T follicular helper cell (primary cell): ENCODE measurements at places on chromosomes 12 and 14.

DNA sequence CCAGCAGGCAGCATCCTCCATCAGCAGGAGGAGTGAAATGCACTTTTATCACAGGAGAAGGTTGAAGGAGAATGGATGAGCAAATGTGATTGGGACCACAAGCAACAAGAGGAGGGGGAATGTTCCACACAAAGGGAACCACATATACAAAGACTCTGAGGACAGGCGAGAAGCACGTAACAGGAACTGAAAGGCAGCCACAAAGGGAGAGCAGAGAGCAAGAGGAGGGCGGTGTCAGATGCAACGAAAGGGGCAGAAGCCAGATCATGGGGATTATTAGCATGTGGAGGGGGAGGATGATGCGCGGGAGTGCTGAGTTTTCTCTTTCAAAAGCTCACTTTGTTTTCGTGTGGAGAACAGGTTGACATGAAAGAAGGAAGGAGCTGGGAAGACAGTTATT, 241.1 kb downstream of the SPTSSA start:
- DNase-seq: no peak

GRCh38 chr14:92519246-92520101, 5.9 kb downstream of the RIN3 start:
- no peak for DNase-seq

- DNase-seq: no peak
Measured at GRCh38 chr12:50923361-50924130, 28.8 kb upstream of the HIGD1C start.

DNA sequence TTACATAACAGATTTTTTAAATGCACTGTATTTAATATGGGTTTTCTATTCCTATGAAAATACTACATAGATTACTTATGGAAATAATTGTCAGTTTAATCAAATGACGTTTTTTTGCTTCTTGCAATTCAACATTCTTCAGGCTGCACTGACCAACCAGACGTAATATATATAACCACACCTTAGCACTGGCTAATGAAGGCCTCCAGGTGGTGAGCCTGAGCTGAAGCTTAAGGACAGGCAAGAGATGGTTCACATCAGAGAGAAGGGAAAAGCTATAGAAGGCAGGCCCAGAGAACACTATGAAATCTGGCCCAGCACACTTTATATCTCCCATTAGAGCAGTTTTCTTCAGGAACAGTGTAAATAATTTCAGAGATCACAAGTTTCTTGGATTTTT, 2.8 kb upstream of the MDGA2 start:
- no peak for DNase-seq

DNA sequence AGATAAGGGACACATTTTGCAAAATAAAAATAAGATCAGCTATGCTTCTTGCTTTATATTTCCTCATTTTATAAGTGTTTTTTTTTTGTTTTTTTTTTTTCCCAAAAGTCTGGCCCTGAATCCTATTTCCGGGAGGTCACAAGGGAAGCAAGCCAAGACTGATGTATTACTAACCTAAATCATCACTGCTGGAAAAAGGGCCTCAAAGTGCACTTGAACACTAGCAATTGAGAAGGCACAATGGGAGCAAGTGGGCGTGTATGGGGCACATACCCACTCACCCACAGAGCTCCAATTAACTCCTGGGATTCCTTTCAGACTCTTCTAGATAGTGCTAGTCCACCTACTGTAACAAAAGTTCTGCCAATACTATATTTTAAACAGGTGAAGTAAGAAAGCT, 58.8 kb downstream of the STON2 start:
- DNase-seq: no peak

DNA sequence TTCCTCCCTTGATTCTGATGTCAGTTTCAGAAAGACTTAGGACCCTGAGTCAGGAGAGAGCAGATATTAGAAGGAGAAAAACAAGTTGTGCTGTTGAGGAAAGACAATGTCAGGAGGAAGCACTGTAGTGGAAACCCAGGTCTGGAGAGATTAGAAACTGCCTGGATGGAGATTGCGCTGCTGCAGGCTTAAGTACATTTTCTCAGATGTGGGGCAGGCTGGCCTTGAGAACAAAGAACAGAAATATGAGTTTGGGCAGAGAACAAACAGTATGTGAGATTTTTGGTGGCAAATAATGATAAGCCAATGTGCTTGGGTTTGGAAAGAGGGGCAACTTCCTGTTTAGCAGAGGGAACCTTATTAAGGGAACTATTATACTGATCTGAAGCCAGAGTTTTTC, 74.3 kb upstream of the PRMT8 start:
- no peak for DNase-seq

- DNase-seq: no peak
Measured at GRCh38 chr14:50225067-50225973, 6.1 kb downstream of the SOS2 start.

DNA sequence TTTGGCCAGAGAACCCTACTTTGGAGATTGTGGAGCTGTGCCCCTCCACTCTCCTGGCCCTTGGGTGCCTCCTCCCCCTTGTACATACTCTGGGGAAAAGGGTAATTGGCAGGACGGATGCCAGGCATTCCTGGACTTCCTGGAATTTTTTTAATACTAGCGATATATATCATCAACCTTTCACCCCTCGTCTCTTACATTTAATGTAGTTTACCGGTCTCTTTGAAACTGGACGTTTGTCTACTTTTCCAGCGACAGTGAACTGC, 767 bp upstream of the CRY1 start:
- DNase-seq: no peak

DNA sequence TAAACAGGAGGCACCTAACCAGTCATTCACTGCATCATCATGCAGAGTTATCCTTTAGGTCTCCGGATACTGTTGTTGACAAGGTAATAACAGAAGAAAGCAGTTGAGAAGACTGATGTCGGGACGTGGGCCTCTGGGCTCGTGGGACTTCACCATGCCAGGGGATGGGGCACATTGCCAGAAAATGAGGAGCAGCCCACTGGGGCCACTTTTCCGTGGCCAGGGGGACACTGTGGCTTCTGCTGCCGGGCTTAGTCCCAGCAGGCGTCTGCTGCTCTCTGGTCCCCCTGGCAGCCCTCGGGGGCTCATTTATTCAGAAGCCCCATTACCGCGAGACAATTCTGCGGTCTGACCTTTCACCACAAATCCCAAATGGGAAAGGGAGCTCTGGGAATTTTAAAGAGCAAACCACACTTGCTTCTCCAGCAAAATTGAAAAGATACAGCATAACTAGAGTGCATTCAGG, 201.2 kb downstream of the DAD1 start:
- no peak for DNase-seq

- DNase-seq: no peak
Measured at GRCh38 chr12:113097716-113098440, 37.7 kb downstream of the RASAL1 start.

GRCh38 chr12:40107803-40108620, 2.1 kb upstream of the SLC2A13 start:
- no peak for DNase-seq

GRCh38 chr14:47226877-47227520, 448.4 kb downstream of the MDGA2 start:
- DNase-seq: no peak

GRCh38 chr14:36069535-36069900, 107.0 kb downstream of the PTCSC3 start:
- no peak for DNase-seq

DNA sequence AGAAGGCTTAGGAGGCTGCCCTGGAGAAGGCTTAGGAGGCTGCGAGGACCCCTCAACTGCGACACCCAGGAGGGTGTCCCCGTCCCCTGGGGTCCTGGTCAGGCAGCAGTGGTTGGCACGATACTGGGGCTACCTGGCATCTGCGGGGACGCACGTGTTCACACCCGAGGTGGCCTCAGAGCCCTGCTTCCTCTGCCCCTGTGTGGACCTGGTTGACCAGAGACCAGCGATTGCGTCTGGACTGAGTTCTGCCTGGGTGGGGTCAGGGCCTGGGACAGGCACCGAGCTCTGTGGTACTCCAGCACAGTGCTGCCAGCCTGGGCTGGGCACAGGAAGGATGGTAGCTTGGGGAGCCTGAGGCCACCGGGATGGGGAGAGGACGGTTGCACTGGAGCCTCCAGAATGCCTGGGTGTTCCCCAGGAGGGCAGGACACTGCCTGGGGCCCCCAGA, 735 bp downstream of the ASPG start:
- DNase-seq: no peak

GRCh38 chr12:130829391-130830245, 9.4 kb downstream of the STX2 start:
- no peak for DNase-seq

GRCh38 chr14:52661314-52661713, 34.0 kb downstream of the ERO1A start:
- DNase-seq: no peak

- DNase-seq: no peak
Measured at GRCh38 chr14:71001742-71002141, 94.5 kb downstream of the PCNX1 start.

GRCh38 chr14:68295316-68295816, 475.8 kb downstream of the RAD51B start:
- DNase-seq: no peak

- no peak for DNase-seq
Measured at GRCh38 chr12:24561411-24561871, 387.5 kb downstream of the BCAT1 start.

DNA sequence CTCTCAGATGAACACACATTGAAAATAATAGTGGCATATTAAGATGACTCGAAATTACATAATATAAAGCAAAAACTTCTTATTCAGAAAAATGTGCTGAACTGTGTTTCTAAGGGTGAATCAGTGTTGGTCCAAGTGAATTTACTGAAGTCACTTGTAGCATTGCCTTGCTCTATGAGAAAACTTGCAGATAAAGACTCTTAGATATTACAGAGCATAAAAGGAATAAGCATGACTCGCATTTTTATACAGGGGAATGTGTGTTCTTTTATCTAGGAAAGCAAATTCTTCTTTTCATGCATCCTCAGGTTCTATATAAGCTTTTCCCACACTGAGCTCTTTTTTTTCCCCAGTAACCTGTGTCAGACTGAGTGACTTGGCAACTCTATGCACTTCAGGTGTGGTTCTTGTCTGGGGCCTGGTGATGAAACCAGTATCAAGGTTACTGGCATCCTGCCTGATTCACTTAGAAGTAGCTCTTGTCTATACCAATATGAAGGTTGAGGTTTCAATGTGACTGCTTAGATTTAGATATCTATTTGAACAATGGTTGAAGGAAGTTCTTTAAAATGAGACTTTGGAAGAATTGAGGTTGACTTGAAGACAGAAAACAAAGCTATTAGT, 76.1 kb downstream of the OTOGL start:
- no peak for DNase-seq

DNA sequence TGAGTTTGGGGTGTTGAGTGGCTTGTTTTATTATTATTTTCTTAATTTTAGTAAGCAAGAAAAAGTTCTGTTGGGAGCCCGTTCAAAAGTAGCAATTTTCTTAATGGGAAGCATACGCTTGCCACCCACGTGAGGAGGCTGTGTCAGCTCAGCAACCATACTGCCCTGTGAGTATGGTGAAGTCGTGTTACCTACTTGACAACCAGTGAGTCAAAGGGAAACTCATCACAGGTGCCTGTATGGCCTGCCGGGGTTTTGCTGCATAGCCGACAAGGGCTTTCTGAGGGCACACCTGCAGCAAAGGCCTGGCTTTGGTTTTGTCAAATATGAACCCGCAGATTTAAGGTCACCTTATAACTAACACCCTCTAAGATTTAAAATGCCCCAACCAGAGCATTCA, 31.1 kb downstream of the PITPNM2 start:
- peak; percentile 25 for DNase-seq

- no peak for DNase-seq
Measured at GRCh38 chr12:115354007-115354890, 670.3 kb upstream of the TBX3 start.

GRCh38 chr14:83128783-83129182, 1595.1 kb upstream of the SEL1L start:
- DNase-seq: no peak

GRCh38 chr14:36365766-36366165, 45.3 kb upstream of the MBIP start:
- no peak for DNase-seq

DNA sequence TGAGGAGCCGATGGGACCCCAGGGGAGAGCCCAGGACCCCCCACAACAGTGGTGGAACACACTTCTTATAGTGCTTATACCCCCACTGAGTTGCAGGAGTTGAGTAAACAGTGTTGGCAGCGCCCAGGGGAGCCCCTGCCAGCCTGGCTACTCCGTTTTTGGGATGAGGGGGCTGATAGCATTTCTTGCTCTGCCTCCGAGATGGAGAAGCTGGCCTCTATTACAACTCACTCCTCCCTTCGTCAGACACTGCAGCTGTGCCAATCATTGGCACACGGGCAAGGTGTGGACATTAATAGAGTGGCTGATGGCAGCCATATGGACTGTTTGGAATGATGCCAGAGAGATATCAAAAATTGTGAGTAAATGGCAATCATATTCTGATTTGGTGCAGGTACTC, 94.9 kb upstream of the TMPO start:
- no peak for DNase-seq

DNA sequence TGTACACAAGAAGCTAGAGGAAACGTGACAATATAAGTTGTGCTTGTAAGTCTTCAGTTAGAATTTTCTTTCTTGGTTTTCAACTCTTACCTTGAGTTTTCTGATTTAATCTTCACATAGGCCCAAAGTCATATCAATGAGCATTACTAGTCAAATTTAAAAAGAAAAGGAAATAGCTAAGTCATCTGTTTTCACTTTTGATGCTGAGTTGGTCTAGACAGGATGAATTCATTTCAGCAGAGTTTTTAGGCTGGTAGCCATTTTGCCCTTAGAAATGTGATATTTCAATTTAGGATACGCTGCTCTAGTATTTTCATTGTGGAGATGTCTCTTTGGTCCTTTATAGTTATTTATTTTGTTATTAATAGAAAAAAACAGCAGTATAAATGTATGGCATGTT, 44.6 kb upstream of the KRAS start:
- DNase-seq: no peak

DNA sequence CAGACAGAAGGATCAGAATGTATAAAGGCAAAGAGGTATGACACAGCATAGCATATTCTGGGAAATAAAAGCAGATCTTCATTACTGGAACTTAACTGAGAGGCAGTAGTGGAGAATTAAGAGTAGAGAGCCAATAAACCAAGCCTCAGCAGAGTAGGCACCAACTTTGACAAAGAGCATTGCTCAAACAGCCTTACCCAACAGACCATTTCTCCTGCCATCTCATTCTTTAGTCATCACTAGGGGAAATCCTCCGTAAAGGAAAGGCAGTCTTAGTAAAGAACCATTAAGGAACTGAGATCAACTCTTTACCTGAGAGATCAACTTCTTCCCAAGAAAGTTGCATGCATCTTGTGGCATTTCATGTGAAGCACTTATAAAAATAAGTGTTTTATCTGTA, 36.6 kb downstream of the SENP1 start:
- DNase-seq: no peak

GRCh38 chr12:51323966-51324895, at the start of gene BIN2:
TSS of gene BIN2 (minus strand) at chr12:51324174. CDS start at chr12:51324102, 72 bp downstream.
- peak; percentile 41 for DNase-seq

DNA sequence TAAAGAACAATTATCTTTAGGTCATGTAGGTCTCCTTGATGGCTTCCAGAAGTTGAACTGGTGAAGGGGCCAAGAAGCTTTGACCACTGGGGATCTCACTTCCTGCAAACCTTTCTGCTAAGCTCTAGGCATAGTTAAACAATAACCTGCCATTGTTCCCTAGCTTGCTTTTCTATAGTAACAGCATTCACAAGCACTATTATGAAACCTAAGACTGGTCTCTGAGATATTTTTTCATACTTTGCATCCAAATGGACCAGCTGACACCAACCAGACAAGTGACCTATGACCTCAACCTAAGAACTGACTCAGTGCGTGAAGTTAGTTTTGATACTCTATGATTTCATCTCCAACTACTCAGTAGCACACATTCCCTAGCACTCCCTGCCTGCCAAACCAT, 129.1 kb downstream of the PTPRB start:
- no peak for DNase-seq

- no peak for DNase-seq
Measured at GRCh38 chr12:105485921-105486320, 155.4 kb downstream of the C12orf75 start.
